ENCODE measurements at places on chromosomes 7 and 10.

DNA sequence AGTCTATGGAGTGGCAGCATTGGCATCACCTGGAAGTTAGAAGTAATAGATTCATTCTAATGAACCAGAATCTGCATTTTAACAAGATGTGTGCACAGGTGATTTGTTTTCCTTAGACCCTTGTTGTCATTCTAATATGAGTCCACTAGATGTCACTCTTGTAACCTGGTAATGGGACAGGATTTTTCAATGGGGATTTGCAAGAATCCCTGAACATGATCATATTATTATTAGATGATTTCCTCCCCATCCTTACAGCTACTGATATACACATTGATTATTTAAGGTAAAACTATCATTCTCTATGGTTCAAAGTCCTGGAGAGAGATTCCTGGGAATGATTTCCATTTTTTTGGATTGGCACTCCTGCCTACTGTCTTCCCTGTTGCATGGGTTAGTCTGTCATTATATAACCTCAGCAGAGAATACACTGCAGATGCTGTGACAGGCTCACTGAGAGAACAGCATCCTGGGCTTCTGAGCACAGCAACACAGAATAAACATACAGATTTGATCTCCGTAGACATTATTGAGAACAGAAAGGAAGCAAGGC lies 194.9 kb downstream of the SUGCT start:
- DNase-seq = peak; percentile 65

GRCh38 chr7:132337450-132338080 lies 238.7 kb downstream of the PLXNA4 start:
- no peak for DNase-seq

DNA sequence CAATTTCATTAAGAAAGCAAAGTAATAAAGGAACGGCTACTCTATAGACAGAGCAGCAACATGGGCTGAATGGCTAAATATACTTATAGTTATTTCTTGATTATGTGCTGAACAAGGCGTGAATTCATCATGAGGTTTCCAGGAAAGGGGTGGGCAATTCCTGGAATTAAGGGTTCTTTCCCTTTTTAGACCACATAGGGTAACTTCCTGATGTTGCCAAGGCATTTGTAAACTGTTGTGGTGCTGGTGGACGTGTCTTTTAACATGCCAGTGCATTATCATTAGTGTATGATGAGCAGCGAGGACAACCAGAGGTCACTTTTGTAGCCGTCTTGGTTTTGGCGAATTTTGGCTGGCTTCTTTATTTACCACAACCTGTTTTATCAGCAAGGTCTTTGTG lies 28.5 kb upstream of the ZMYND11 start:
- no peak for DNase-seq

- no peak for DNase-seq
Measured at GRCh38 chr7:148687555-148687954, 11.1 kb upstream of the CUL1 start.

DNA sequence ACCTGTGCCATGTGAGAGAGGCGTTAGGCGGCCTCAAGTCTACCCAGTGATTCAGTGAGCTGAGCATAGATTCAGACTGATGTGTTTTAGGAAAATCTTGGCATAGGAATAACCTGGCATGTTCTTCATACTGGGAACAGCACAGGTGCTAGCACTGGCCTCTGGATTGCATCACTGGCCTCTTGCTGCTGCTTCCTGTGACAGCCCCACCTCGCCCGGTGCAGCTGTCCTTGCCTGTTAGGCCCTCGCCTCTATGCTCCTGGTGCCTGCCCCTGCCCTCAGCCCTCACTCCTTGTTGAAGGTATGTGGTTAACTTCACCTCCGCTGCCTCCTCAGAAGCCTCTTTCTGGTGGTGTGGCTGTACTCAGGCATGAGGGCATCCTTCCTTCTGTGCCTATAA lies 46.2 kb downstream of the BLNK start:
- no peak for DNase-seq

DNA sequence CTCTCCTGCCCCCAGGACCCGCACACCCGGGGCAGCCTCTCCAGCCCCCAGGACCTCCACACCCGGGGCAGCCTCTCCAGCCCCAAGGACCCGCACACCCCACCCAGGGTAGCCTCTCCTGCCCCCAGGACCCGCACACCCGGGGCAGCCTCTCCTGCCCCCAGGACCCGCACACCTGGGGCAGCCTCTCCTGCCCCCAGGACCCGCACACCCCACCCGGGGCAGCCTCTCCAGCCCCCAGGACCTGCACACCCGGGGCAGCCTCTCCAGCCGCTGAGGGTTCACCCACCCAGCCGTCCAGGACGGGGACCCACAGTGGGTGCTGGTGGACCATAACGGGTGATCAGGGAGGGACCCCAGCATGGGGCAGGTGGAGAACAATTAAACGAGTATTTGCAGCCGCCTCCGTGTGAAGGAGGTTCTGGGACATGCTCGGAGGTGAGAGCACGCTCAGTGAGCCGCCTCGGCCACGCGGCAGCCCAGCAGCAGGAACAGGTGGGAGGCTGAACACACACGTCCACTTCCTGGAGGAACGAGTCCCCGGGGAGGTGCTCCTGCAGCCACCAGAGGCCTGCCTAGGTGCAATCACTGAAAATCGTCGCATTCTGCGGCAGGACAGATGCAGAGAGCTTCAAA lies 107.9 kb downstream of the PDGFA start:
- no peak for DNase-seq

DNA sequence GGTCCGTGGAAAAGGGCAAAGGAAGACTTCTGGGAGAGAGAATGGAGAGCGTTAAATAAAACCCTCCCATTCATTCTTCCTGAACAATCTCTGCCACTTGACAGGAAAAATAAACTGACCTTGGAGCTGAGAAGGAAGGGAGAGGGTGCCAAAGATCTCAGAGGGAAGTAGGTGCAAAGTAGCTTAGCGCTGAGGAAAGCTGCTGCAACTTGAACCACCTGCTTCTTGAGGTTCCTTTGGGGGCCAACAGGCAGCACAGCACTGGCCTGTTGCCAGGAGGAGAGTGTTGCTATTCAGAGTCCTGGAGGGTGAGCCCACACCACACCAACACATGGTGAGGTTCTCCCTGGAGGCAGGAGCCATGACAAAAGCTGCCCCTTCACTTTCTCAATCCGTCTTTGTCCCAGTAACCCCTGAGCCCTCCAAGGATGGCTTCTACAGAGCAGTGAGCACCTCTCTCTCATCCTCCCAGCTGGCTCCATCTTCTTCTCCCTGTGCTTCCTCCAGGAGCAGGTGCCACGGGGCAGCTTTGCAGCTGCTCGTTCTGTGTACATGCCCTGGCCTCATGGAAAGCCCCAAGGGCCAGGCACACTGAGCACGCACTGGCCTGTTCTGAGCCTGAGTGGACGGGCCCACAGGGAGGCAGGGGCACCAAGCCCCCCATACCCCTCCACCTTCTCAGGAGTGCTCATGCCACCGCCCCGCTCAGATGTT lies 101.3 kb downstream of the STRA8 start:
- peak; percentile 41 for DNase-seq

DNA sequence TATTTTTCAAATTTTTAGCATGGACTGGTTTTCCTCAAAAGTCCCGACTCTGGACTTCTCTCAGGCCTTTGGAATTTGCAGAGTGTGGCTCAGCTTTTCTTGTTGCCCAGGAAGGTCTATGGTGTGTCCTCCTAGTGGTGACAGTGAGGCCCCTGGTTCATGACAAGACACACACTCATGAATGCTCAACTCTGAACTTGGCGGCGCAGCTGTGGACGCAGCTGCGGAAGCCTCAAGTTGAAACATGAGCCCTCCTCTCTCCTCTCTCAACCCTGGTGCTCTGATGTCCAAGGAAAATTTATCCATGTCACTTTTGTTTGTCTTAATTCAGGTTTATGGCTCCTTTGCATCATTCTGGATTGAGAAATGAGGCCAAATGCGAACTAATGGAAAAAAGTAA lies 183.9 kb downstream of the HECW1 start:
- DNase-seq = no peak

- peak; percentile 64 for DNase-seq
Measured at GRCh38 chr7:80428161-80429054, 83.5 kb downstream of the GNAT3 start.

- no peak for DNase-seq
Measured at GRCh38 chr10:22659866-22660265, 54.5 kb downstream of the PIP4K2A start.

- DNase-seq = no peak
Measured at GRCh38 chr7:4698707-4699275, 16.7 kb downstream of the FOXK1 start.

DNA sequence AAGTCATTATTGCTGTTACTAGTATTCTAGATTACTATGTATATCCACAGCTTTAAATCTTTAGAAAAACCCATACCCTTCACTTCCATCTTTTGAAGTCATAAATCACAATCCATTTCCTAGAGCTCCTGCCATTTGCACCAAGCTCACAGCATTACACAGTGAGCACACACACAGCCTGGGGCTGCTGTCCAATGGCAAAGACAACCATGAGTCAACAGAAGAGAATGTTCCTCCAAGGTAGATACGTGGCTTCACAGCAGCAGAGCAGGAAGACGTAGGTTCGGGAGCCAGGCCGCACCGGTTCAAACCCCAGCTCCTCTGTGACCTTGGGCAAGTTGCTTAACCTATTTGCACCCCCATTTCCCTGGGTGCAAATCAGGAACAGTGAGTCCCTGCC lies 234.6 kb downstream of the DIP2C start:
- no peak for DNase-seq

DNA sequence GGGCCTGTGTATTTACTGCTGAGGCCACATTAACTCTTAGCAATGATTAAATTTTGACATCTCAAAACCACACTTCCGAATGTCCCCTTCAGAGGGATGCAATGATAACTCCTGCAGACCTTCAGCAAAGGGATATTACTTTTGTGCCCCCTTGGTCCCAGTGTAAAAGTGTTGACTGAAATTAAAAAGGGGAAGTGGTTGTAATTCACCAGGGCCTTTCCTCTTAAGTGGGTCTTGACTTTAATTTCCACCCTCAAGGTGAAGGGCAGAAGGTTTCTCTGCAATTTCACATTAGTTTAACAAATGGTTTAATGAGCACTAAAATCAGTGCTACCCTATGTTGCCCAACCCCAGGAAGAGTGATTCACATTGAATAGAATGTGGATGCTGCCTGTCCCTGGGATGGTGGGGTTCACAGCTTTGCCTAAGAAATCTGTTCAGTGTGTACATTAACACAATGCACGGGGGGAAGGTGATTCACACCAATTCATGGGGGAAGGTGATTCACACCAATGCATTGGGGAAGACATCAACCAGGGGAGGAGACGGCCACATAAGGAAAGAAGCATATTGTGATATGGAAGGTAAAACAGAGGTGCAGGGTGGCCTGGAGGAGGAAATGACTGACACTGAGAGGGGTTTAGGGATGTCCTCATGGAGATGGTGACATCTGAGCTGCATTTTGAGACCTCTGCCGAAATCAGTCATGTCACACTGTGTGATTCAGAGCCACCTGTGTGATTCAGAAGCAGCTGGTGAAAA lies 19.4 kb upstream of the TNS3 start:
- no peak for DNase-seq

GRCh38 chr10:13847201-13847631 lies 260.5 kb downstream of the PRPF18 start:
- no peak for DNase-seq

DNA sequence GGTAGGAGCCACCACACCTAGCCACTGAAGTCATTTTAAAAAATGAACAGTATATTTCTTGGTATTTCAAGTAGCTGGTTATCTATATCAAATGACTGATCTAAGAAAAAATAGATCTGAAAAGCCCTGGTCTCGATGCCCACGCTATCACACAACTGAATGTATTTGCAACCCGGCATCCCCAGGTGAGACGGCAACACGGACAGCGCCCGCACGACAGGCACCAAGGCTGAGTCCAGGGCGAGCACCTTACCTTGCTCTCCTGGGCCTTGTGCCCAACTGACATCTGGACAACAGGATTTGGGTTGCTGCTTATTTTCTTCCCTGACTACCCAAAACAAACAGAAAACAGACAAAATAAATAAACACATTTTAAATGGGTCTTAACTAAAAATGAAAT lies 44.8 kb upstream of the NCAPG2 start:
- DNase-seq = no peak

DNA sequence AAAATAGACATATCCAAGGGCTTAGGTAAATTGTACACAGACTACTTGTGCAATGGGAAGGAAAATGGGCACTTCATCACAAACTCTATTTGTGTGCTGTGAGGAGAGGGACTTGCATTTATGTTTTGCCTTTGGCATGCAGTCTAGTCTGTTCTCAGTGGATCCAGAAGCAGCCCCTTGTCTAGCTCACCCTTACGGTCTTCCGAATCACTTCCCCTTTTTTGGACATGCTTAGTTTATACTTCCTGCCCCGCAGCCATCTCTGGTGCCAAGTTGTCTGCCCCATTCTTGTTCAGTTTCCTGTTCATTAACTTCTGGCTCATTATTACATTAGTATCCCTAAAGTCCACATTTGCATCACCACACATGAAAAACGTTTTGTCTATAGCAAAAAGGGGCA lies 161.6 kb downstream of the NRCAM start:
- no peak for DNase-seq

- DNase-seq = no peak
Measured at GRCh38 chr10:18685555-18685954, 26.3 kb downstream of the ARL5B start.

GRCh38 chr7:96415293-96415940 lies 93.5 kb upstream of the SLC25A13 start:
- DNase-seq = no peak

- DNase-seq = no peak
Measured at GRCh38 chr7:120838281-120838682, 19.7 kb downstream of the TSPAN12 start.

DNA sequence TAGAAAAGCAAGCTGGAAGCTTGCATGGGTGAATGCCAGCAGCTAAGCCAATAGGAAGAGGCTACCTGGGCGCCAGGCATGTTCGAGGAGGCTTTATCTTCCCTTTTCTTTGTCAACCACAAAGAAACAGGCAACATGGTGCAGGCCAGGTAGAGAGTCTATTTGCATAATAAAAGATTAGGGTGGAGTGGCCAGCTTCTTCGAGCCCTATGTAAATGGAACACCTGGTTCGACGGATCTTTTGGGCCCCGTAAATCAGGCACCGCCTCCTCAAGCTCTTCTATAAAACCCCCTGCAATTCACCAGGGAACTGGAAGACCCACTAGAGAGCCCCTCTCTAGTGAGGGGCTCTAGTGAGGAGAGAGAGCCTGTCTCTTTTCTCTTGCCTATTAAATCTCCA lies 1106.2 kb upstream of the CELF2 start:
- no peak for DNase-seq

DNA sequence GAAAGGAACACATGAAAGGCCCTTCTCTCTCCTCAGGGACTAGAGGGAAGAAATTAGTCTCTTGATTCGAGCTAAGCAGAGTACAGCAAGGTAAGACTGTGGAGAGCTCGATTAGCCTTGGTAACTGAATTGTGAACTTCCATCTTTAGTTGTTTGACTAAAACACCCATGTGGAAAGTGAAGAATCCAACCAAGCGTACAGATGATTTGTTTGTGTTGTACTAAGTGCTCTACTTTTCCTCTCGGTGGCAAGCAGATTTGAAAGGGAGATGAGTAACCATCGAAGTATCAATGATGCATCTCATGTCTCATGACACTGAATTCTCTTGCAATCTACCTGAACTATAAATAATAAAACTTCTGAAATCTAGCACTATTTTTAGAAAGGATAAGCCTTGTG lies 80.7 kb downstream of the FZD1 start:
- no peak for DNase-seq

- peak; percentile 17 for DNase-seq
Measured at GRCh38 chr10:70132098-70133029, at the start of gene AIFM2. TSS of gene AIFM2 (minus strand) at chr10:70132825. CDS start at chr10:70124084, 8,741 bp downstream.

GRCh38 chr7:157589680-157590079 lies 252.9 kb downstream of the DNAJB6 start:
- DNase-seq = no peak

Data from NCI-H2171 treated with DMSO at 0.1 percent for 48 hours (cell line).